ENCODE measurements at places on chromosomes 5 and 9.

DNA sequence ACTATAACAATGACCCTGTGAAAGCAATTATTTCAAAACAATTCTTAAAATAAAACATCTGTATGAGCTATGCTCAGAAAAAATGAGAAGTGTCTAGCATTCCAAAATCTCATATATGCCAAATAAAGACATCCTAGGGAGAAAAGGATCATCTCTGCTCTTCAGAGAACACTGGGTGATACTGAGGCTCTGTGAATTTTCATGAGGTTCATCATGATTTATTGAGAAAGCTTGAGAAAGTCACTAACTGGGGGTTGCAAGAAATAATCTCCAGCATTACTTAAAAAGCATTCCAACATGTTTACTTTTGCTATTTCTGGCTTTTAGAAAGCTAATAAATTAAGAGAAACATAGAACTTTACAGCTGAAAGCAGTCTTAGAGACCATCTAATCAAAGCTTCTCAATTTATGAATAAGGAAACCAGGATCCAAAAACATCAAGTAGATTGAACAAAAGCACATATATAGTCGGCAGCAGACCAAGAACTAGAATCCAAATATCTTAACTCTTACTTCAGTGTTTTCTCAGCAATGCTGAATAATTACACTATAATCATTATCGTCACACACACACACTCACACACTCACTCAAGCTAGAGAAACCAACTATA, 372.8 kb downstream of the NR2F1-AS1 start:
- ATAC-seq: no peak

DNA sequence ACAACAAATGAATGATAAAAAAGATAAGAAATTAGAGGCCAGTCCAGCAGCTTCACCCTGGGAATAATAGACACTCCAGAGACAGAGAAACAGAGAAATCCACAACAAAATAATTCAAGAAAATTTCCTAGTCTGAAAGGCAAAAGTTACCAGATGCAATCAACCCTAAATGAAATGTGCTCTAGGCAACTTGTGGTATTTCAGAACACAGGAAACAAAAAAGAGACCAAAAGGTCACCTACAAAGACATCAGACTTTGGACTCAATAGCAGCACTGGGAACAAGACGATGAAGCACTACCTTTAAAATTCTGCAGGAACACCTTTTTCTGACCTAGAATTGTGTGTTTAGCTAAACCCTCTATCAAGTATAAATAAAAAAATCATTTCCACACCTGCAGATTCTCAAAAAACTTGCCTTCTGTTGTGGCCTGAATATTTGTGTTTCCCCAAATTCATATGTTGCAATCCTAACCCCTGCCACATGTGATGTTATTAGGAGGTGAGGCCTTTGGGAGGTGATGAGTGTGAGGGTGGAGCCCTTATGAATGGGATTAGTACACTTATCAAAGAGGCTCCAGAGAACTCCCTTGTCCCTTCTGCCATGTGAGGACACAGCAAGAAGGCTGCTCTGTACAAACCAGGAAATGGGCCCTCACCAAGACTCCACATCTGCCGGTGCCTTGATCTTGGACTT, 5.9 kb upstream of the MAPK9 start:
- no peak for ATAC-seq

GRCh38 chr5:95029569-95030366, 255.1 kb downstream of the MCTP1 start:
- ATAC-seq: no peak

DNA sequence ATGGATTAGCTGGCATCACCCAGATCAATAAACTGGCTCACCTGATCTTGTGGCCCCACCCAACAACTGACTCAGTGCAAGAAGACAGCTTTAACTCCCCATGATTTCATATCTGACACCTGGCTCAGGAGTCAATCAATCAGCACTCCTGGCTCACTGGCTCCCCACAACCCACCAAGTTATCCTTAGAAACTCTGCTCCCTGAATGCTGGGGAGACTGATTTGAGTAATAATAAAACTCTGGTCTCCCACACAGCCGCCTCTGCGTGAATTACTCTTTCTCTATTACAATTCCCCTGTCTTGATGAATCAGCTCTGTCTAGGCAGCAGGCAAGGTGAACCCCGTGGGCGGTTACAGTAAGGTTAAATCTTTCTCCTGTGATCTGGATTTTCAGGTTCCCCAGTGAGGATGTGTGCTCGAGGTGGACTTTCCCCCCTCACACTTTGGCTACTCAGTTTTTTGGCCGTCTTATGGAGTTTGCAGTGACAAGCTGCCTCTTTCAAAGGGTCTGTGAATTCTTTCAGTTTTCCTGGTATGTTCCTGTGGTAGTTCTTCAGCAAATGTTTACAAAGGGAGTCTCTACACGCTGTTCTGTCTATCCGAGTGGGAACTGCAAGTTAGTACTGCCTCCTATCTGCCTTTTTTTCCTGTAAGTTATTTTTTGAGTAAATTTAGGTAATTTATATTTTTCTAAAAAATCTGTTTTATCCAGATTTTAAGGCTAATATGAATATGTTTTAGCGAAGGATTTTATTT, 500.2 kb upstream of the NUDT12 start:
- no peak for ATAC-seq

GRCh38 chr5:176647843-176648473, 674 bp downstream of the TSPAN17 start:
- ATAC-seq: no peak

GRCh38 chr9:751137-752051, 90.1 kb upstream of the DMRT1 start:
- ATAC-seq: peak; percentile 75

DNA sequence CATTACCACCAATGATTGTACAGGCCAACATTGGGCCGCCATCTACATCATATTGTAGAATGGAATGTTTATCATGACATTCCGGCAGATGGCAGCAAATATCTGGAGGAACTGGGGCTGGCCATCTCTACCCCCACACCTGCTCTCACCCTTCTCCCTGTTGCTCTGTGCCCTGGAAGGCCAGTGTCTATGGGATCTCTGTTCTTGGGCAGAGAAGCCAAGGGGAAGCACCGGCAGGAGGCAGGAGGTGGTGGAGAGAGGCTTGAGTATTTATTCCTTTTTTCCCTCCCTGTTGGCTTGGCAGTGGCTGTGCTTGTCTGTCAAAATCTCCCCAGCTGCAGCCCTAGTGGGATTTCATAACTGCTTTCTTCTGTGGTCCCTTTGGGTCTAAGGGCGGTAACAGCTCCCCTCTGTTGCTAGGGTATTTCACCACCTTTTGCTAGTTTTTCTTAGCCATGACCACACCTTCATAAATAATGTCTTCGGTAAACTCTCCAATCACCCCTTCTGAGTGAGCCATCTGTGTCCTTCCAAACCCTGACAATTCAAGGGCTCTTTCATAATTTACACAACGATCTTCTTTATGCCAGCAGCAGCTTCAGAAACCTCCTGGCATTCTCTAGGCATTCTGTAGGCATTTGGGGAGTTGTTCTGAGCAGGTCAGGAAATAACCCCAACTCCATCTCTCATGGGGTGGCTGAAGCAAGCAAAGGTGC, 225.8 kb downstream of the MELK start:
- ATAC-seq: peak; percentile 54

DNA sequence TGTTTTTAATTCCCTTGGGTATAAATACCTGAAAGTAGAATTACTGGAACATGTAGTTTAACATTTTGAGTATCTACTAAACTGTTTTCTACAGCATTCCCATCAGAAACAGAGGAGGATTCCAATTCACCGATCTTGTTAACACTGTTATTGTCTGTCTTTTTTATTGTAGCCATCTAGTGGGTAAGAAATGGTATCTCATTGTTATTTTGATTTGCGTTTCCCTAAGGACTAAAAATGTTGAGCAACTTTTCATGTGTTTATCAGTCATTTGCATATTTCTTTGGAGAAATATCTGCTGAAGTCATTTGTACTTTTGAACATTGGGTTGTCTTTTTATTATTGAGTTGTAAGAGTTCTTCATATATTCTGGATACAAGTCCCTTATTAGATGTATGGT, 135.2 kb upstream of the NFIL3 start:
- ATAC-seq: no peak

DNA sequence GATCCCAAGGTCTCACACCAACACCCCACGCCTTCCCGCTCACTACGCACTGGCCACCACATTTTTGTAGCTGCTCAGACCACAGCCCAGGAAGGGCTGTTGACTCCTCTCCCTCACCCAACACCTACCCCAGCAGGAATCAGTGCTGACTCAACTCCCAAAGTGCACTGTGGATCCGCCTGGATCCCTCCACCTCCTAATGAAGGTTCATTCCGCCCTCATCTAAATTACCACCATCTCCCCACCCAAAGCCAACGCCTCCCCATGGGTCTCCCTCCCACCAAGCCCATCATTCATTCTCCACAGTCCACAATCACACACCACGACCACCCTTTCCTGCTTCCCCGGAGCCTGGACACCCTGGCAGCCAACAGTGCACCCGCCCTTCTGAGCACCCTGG, 57.8 kb downstream of the OLFM1 start:
- no peak for ATAC-seq

- no peak for ATAC-seq
Observed at GRCh38 chr9:38164659-38165221, 95.7 kb upstream of the SHB start.

- ATAC-seq: peak; percentile 29
Observed at GRCh38 chr9:118148990-118149389, 444.8 kb downstream of the TLR4 start.

DNA sequence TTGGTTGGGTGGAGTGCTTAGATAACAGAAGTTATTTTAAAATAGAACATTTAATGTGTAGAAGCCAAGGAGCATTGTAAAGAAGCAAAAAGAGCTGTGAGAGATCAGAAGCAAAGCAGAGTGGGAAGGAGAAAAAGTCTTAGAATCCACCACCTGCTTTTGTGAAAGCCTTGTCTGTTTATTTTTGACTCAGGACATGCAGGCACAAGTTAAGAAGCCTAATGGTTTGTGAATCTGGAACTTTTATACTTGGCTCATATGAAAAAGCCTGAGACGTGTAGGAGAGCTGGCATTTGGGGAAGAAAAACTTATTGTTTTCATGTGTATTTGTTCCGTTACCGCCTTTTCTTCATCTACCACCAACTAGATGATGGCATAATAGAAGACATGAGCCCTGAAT, 38.5 kb upstream of the ITGA2 start:
- no peak for ATAC-seq

Data from stimulated activated memory B cell treated with anti-CD40 and anti-IgM and Interleukin-4, amounts not matched to agents 10 μg/mL and 1 μg/mL and 100 μg/mL, for 72 hours (primary cell).